ENCODE measurements at places on chromosomes 12 and 14.

DNA sequence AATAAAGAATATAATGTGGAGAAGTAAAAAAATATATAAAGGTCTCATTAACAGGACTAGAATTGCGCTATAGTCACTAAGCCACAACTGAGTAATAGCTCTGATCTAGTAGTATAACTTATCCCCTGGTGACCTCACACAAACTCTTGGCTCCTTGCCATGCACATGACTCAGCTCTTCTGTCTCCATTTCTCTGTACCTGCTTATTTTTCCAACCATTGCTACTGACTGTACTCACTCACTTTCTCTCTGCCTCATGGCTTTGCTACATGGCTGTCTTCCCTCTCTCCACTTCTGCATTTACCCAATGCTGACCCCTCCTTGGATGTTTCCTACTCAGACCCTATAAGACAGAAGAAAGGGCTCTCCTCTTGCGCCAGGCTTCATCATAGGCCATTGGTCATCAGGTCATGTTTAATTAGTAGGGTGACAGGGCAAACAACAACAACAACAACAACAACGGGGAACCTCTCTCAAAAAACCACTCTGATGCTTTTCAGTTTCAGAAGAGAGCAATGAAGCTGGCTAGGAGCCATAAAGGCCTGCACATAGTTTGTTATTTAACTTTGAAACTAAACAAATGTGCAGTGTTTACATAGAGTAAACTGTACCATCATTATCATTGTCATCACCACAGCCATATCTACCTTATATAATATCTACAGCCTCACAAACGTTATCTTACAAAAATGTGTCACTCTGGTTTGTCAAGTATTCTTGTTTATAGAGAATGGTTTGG is 25.6 kb upstream of the KRAS start:
- DNase-seq = no peak

DNA sequence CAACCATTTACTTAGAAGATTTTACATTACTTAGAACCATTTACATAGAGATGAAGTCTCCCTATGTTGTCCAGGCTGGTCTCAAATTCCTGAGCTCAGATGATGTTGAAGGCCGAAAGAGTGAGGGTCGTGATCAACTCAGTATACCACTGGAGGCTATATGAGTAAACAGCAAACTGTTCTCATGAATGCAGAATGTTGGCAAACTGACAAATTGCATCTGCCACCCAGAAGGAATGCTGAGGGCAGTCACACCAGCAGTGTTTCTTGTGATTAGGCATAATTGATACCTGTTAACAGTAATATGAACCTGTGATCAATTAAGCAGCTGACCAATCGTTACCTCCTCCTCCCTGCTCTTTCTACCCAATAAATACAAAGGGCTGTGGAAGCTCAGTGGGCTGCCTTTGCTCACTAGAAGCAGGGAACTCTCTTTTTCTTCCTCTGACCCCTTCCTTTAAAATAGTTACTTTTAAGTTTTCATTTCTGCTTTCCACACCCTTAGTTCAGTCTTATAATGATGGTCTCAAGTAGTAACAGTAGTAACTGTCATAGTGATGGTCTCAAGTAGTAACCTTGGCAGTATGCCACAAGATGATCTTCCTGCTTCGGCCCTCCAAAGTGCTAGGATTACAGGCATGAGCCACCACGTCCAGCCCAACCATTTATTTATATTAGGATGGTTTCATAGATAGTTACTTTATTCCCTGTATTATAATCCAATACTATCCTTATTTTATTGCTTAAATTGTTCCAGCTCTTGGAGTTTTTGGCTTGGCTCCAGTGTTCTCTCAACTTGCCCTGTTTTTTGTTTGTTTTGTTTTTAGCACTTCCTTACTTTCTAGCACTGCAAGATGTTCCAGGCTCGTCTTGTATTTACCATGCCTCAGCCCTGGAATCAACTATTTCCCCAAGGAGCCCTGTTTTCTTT is 25.8 kb downstream of the LIMA1 start:
- no peak for DNase-seq

- peak; percentile 10 for DNase-seq
These were observed 37.5 kb upstream of the INF2 start for GRCh38 chr14:104651876-104652260.

- no peak for DNase-seq
These were observed 100.5 kb downstream of the TSHR start for GRCh38 chr14:81055971-81056370.

- DNase-seq = no peak
These were observed 27.2 kb upstream of the MLXIP start for GRCh38 chr12:122051231-122051876.

GRCh38 chr14:105374389-105374788 is 23.9 kb upstream of the TEX22 start:
- DNase-seq = no peak

DNA sequence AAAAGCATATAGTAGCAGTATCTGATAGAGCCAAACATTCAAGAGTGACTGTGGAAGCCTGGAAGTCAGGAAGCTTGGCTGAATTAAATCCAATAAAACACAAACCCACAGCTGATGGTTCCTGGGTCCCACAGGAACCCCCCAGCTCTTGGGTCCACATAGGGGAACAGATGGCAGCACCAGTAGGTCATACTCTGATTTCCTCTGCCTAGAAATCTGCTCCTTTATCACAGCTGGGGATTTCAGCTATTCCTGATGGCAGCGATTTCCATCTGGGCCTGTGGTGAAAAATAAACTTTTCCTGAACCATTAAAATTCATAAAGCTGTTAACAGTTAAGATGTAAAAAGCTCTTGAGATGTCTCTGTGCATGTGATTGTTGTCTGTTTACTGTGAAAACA is 202.0 kb upstream of the FRMD6 start:
- DNase-seq = no peak

- no peak for DNase-seq
These were observed 8.3 kb upstream of the SP7 start for GRCh38 chr12:53344487-53344823.

GRCh38 chr12:49293056-49293956 is 1.6 kb upstream of the PRPH start:
- DNase-seq = no peak

DNA sequence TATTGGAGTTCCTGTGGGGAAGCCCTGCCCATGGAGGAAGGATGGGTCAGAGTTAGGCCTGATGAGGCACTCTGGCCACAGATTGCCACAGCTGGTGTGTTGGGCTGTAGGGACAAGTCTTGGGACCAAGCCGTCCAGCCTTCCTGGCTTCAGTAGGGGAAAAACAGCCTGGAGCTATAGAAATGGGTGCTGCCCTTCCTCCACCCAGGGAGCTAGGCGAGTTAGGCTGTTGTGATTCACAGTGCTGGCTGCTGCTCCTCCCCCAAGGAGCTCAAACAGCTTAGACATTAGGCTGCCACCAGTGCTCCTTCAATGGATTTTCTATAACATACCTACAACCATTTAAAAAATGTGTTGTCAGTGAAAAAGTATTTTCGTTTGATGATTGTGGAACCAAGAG is 274.3 kb downstream of the RPL10L start:
- DNase-seq = no peak

DNA sequence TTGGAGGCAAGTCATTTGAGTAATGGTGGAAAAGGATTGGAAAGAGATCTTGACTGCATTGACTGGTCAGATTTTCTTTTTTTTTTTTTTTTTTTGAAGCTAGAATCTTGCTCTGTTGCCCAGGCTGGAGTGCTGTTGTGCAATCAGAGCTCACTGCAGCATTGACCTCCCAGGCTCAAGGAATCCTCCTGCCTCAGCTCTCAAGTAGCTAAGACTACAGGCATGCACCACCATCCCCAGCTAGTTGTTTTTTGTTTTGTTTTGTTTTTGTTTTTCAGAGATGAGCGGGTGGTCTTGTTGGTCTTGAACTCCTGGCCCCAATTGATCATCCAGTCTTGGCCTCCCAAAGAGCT is 30.9 kb upstream of the FAM222A start:
- DNase-seq = no peak

- DNase-seq = no peak
These were observed 1.0 kb downstream of the ART4 start for GRCh38 chr12:14842315-14842714.

GRCh38 chr12:28872654-28873268 is 276.3 kb upstream of the FAR2 start:
- peak; percentile 30 for DNase-seq

DNA sequence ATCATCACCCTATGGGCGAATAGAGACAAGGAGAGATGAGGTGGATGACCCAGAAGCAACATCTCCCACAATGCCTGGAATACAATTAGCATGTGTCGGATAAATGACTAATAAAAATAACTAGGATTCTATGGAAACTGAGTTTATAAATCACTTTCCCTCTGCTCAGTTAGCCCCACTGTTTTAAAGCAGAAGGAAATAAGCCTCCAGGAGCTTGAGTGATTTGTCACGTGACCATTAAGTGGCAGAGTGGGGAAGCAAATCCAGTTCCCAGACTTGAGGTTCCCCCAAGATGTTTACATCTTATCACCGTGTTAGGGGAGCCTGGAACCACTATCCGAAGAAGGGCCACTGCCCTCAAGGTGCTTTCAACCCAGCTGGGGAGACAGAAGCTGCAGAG is 136.5 kb upstream of the CCND2 start:
- no peak for DNase-seq
